ENCODE measurements at places on chromosomes 2 and 18.

DNA sequence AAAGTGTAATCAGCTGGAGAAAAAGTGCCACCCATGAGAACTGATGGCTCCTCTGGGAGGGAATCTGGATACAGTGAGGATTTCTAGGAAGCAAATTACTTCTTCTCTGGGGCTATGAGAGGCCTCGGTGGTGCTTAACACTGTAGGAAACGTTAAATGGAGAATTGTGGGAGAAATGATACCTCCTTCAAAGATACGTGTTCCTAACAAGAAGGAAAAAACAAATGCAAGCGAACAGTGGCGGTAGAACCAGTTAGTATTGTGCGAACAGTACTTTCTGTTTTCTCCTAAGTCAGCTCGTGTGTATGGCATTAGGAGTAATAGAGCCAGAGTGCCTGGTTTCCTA is 587 bp upstream of the MTIF2 start:
- DNase-seq: no peak

- DNase-seq: no peak
Observed at GRCh38 chr2:55054106-55054875, 4.0 kb upstream of the RTN4 start.

DNA sequence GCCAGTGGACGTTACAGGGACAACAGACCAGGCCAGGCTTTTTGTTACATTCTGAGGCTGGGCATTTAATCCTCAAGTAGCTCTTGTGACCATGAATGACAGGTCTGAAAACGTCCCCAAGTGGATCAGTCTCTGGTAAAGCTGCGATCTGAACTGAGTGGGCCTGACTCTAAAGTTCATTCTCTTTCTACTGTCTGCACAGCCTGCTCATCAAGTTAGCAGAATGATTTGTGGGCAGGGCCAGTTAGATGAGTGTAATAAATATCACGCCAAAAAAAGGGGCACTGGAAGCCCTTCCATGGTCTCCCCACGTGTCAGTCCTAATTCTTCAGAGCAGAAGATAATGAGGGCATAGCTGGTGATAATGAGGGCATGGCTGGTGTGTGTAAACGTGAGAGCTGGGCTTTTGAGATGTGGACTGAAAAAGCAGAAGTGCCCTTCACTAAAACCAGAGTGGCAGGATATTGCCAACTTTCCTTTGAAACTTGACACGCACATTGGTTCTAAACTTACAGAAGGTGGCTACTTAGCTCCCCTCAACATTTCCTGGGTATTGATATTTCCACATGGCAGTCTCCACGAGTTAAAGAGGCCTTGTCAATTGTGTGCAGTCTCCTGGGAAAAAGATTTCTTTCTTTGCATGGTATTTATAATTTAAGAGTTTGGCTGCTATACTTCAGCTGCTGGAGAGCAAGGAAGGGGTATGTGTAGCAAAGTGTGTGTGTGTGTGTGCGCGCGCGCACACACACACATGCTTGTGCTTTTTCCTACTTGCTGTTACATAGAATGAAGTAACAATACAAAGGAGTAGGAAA is 72.7 kb upstream of the LYPD6B start:
- DNase-seq: no peak

DNA sequence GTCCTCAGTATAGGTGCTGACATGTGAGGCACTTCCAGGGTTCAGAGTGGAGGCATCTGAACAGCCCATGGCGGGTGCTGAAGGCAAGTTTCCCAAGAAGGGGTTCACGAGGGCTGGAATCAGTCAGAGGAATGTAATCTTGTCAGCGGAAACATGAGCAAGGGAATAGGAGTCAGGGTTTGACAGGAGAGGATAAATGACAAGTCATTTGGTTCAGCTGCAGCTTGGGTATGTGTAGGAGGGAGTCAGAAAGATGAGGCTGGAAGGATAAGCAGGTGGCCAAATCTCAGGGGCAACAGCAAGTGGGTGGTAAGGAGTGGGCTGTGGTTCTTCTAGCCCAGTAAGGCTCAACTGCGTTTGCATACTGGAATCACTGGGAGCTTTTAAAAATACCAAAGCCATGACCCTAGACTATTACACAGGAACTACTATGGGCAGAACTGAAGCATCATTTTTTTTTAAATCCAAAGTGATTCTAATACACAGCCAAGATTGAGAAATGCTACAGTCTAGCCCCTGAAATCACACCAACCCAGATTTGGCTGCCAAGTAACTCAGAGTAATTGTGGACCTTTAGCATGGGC is 41.8 kb upstream of the NAB1 start:
- no peak for DNase-seq

DNA sequence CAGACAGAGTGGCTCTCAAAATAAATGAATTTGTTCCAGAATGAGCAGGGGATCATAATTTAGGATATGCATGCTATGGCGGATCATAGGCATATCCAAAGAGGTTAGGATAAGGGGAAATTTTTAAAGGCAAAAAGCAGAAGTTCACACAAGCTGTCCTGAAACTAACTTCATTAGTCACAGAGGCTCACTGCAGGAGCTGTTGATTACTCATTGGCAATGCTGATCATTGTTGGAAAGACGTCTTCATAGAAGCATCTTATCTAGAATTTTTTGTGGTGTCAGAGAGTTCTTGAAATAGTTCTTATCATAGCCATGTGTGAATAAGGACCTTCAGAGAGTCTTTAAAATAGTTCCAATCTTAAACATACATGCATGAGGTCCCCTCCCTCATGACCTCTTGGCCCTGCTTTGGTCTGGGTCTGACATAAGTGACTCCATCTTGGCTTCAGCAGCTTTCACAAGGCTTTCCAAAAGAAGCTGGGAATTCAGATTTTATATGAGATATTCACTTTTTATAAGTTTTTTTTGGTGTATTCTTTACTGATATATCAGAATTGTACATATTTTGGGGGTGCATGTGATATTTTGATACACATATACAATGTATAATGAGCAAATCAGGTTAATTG is 7.5 kb upstream of the CCDC195 start:
- no peak for DNase-seq

GRCh38 chr2:6896930-6897759 is 19.6 kb downstream of the RSAD2 start:
- peak; percentile 27 for DNase-seq

- DNase-seq: no peak
Observed at GRCh38 chr2:23530206-23530908, 145.4 kb downstream of the KLHL29 start.

- DNase-seq: no peak
Observed at GRCh38 chr2:11784747-11785610, 38.5 kb downstream of the LPIN1 start.

GRCh38 chr2:121191191-121192170 is 93.5 kb downstream of the TFCP2L1 start:
- DNase-seq: no peak

GRCh38 chr2:20372896-20373640 is 22.4 kb upstream of the PUM2 start:
- no peak for DNase-seq

- DNase-seq: no peak
Observed at GRCh38 chr2:59084326-59084725, 843.2 kb upstream of the FANCL start.

DNA sequence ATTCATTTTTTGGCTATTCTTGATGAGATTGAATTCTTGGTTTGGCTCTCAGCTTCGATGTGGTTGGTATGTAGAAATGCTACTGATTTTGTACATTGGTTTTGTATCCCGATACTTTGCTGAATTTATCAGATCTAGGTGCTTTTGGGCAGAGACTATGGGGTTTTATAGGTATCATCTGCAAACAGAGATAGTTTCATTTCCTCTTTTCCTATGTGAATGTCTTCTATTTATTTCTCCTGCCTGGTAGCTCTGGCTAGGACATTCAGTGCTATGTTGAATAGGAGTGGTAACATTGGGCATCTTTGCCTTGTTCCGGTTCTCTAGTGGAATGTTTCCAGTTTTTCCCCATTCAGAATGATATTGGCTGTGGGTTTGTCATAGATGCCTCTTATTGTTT is 5.5 kb upstream of the TACR1 start:
- no peak for DNase-seq
